Right hindlimb (tissue), 1 donor: ENCODE measurements at places on chromosomes 2 and 18.

DNA sequence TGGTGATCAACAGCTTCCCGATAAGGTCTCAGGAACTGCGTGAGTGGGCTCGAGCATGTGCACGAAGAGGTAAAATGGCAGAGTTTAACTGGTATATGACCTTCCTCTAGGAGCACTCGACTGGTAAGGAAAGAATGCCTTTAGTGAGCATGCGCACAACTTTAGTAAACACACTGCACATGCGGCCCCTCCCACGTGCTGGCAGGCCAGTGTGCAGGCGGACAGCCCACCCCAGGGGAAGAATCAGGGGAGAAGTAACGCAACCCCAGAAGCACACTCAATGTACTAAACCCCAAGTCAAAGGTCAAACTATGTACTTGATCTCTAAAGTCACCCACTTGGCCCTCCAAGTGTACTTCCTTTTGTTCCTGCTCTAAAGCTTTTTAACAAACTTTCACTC, 28.7 kb upstream of the SLC25A52 start:
- DNase-seq: no peak

- DNase-seq: no peak
These were observed 68.4 kb upstream of the ALPP start for GRCh38 chr2:232310121-232310520.

GRCh38 chr2:24792542-24792873, 683 bp downstream of the PTRHD1 start:
- DNase-seq: no peak

DNA sequence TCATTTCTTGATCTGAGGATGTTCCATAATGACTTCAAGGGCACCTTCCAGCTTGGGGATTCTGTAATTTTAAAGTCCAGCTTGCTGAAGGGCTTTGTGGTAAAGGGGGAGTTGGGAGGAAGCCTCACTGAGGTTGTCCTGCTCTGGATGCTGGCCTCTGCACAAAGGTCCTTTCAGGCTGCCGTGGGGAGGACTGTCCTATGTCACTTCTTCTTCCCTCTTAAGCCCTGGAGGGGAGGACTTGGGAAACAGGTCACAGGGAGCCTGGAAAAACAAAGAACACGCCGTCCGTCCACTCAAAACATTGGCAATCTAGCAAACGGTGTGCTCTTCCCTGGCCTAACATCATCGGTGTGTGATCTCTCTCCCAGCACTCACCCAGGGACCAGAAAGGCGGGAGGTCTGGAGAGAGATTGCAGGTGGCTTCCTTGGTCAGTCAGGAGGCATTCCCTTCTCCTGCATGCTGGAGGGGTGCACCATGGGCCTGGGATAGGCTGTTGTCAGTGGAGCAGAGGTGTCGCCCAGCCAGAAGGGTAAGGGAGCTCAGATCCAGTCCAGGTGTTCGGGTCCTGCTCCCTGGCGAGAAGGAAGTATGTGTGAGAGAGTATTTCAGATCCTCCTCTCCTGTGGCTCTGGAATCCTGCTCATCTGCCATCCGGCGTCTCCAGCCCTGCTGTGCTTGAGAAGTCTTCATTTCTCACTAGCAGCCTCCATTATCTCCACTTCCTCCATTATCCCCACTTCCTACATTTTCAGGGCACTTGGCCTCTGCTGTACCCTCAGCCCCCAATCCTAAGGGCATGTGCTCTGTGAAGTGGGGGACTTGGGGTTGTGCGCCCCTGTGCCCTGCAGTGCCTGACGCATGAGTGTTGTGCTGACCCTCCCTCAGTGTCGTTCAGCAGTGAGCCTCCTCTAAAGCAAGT, 20.1 kb downstream of the ASAP2 start:
- DNase-seq: no peak

- DNase-seq: peak; percentile 27
These were observed 114.4 kb upstream of the CHRNA1 start for GRCh38 chr2:174878537-174879147.

DNA sequence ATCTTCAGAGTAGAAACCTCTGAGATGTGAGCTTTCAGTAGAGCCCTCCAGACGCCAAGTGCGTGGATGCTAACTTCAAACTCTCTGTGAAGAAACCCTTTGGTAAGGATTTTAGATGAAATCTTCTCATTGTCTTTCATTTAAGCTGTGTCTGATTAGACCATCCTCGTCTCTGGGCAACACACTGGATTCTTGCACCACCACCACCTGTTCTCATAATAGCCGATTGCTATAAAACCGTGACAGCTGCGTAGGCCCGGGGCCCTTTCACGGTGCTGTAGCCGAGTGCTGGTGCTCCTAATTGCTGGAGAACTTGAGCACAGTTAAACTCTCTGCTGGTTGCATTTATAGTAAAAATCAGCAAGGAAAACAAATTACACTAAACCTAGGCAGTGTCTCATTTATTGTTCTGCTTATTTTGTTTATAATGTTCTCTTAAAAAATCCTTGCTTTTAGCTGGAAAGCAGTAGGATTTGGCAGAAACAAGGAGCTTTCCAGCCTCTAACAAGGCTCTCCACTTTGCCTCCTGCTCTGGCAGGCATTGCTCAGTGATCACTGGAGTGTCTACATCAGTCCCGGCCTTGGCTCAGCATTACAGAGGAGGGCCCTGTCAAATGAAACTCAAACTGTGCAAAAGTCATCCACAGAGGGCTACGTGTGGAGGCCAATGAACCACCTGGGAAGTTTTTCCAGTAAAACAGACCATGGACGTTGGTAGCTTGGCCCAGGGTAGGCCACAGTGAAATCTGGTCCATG, 40.9 kb upstream of the MBP start:
- peak; percentile 64 for DNase-seq

DNA sequence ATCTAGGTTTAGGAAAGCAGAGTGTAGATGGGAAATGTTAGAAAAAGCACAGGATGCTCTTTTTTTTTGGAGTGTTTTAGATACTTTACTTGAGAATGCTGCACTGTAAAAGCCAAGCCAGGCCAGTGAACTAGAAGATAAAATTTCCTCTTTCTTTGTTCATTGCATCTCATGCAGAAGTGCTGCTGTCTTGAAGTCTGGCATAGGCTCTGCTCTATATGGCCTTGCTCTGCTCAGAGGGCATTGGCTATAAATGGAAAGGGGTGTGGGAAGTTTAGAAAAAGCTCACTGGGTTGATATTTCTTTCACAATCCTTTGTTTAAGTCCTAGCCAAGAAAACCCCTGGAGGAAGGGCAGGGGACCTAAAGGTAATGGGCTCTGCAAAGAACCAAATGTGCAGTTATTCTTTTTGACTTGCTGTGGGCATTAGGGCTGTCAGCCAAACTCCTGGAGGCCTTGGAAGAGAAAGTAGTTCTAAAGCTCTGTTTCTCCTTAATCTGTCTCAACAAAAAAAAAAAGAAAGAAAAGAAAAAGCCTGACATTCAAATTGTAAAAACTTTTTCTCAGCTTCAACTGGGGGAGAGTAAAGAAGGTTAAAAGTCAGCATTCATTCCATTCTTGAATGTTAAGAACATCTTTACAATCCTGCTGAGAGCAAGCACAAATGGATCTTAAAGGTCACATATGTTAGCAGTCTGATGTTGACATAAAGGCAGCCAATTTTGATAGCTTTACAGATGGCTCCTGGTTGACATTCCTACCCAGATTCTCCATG, 338.3 kb downstream of the GULP1 start:
- DNase-seq: peak; percentile 26

DNA sequence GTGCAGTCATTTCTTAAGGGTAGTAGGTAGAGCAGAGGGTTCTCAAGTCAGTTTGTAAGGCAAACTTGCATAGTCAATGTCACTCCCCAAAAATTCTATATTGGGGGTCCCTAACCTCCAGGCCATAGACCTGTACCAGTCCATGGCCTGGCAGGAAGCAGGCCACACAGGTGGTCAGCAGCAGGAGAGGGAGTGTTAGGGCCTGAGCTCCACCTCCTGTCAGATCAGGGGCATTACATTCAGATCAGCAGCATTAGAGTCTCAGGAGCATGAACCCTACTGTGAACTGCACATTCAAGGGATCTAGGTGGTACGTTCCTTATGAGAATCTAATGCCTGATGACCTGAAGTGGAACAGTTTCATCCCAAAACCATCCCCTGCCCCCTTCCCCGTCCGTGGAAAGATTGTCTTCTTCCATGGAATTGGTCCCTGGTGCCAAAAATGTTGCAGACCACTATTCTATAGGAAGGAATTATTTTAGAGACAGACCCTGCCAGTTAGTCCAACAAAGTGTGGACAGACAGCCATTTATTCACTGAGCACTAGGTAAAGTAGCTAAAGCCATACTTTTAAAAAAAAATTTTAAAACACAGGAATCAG, 6.7 kb downstream of the COA5 start:
- DNase-seq: no peak

DNA sequence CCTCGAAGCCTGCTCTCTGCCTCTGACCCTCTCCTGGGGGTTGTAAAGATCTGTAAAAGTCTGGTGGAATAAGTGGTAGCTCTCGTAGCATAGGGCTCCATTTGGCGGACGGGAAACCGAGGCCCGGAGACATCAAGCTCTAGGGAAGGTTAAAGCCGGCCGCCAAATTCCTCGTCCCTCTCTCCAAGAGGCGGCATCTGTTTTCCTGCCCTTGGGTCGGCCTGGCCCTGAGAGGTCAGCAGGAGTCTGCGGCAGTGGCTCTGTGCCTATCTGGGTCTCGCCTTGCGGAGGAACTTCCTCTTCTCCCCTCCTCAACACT, 72.4 kb downstream of the TEX51 start:
- no peak for DNase-seq

- DNase-seq: no peak
These were observed 2.1 kb downstream of the CNTNAP5 start for GRCh38 chr2:124027182-124027581.

DNA sequence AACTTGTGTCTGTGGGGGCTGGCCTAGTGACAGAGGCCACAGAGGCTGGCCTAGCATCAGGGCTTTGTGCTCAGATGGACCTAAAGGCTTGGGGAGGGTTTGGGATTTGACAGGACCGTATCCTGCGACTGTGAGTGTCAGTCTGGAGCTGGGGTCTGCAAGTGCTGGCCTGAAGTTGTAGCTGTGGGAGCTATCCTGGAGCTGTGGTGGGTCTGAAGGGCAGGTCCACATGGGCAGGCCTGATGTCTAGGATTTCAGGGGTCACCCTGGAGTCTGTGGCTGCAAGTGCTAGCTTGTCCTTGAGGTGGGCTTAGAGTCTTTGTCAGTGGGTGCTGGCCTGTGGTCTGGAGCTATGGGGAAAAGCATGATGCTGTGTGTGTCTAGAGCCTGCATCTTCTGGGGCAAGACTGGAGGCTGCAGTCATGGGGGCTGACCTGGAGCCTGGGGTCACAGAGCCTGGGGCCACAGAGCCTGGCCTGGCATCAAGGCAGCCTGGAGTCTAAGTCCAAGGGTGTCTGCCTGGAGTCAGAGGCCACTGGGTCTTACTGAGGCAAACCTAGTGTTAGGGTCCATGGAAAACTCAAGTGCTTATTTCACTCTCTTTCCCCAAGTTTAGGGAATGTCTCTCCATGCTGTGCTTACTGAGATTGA, 3.6 kb downstream of the REG3A start:
- DNase-seq: no peak

DNA sequence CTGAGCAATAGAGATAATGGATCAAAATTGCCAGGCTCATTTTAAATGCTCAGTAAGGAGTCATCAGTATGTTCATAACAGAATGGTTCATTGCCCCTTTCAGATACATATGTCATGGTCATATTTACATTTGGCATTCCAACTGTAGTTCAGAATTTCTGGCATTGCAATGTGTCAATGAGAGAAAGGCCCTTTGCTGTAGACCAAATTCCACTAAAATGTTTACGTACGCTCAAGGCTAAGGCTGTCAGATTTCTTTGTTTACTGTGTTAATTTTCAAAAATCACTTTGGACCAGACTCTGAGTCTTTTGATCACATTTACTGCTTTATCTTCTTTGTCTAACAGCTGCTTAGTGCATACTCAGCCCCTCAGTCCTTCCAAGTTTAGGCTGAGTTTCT, 213.5 kb downstream of the PIK3C3 start:
- DNase-seq: no peak

- DNase-seq: no peak
These were observed 13.1 kb downstream of the EPB41L3 start for GRCh38 chr18:5530629-5531178.

- no peak for DNase-seq
These were observed 315.0 kb downstream of the PARD3B start for GRCh38 chr2:204860274-204860673.

DNA sequence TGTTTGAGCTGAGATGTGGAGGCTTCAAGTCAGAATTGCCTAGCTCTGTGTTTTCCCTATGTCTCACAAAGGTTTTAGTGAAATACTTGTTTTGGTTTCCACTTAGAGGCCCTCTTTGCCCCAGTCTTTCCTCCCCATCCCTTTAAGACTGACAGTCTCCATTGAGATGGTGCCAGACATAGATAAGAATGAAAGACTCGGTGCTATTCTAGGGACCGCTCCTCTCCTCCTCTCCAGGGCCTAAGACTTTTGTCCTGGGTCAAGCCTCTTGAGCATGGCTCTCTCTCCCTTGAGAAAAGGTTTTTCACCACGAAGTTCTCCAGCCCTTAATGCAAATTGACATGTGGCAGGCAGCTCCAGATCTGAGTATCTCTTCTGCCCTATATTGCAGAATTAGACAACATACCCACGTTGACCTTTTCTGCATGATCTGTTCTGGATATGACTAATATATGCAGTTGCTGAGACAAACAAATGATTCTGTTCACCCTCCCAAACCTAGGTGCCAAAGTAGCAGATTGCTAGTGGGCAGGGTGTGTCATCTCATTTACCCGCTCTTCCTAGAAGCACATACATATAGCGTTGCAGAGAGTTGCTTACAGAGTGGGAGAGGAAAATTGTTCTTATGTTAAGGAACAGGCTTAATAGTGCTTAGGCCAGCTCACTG, 47.5 kb upstream of the ACSL3 start:
- DNase-seq: no peak

DNA sequence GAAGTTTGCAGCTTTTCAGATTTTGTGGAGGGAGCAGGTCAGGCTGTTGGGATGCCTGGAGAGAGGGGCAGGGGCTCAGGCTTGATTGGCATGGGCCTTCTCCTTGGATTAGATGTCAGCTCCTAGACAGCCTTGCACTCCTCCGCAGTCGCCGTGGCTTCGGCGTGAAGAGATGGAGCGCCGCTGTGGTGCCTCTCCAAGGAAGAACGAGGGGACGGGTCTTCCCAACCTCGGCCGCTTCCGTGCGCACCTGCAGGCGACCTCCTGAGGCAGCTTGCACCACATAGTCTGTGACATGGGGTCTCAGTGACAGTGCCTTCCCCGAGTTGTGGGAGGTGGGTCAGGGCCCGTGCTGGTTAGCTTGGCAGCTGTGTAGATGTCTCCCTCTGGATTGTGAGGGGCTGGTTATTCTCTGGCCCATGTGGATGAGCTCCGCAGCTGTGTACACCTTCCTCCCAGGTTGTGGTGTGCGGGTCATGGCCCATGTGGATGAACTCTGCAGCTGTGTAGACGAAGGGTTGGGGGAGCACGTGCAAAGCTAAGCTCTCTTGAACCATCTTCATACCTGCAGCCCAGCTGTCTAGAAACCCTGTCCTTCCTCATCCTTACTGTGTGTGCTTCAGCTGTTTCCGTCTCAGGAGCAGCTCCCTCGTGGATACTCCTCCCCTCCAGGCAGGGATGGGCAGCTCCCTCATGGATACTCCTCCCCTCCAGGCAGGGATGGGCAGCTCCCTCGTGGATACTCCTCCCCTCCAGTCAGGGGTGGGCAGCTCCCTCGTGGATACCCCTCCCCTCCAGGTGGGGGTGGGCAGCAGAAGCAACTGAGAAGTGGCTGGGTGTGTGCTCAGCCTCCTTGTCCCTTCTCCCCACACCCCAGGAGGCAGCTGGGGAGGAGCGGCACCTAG, 170.3 kb downstream of the LDLRAD4 start:
- no peak for DNase-seq
